ENCODE measurements at places on chromosomes 11 and 22.

DNA sequence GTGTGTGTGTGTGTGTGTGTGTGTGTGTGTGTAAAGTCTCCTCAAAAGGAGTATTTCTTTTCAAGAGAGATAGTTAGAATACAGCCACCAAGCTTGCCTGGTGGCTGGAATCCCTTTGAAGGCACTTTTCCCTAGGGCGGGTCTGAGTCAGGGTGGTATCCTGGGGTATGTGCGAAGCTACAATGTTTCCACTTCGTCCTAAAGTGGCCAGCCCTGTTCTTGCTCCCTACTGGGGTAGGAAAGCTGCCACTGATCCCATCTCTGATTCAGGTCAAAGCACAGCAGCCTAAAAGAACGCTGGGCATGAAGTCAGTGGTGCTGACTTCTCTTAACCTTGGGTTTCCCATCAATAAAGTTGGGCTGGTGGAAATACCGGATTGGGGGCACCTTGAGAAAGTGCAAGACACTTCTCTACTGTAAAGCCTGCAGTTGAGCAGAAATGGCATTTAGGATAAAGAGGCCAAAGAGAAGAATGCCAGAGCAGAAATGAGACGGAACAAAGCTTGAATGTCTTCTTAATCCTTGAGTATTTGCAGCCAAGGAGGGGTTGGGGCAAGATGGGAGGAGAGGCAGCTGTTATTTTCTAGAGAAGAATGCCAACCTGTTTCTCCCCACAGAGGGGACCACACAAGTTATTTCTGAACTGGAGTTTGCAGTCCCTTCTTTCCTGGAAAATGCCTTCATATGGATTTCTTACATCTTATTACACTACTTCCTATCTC lies 35.3 kb downstream of the ZNRF3 start:
- DNase-seq: no peak

GRCh38 chr11:74325649-74326645 lies 14.5 kb upstream of the P4HA3 start:
- DNase-seq: no peak

DNA sequence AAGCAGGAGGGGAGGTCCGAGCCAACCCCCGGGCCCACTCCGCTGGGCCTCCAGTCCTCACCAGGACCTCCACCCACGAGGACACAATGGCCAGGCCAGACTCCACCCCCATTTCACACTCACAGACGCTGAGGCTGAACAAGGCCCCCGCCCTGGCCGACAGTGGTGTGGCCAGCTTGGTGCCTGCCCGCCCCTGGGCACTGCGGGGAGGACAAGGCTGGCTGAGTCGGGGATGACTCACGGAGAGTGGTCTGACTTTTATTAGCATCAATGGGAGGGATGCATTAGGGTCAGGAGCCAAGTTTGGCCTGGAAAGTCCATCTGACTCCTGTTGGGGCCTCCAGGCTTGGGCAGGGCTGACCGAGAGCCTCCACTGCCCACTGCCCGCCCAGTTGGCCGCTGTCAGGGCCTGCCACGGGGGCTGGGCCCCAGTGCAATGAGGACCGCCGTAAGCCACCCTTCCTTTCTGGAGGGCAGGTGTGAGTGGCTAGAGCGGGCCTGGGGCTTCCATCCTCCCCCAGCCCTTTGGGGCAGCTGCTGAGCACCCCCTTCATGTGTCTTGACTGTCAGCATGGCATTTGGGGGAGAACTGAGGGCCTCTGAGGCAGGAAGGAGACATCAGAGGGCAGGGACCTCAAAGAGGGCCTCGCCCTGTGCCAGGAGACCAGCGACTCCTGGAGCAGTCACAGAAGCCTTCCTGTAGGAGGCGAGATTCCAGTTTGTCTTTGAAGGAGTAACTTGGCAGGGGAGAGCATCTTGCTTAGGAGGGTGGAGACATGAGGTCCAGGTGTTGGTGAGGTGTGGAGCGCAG lies 10.6 kb downstream of the TSPAN32 start:
- no peak for DNase-seq

DNA sequence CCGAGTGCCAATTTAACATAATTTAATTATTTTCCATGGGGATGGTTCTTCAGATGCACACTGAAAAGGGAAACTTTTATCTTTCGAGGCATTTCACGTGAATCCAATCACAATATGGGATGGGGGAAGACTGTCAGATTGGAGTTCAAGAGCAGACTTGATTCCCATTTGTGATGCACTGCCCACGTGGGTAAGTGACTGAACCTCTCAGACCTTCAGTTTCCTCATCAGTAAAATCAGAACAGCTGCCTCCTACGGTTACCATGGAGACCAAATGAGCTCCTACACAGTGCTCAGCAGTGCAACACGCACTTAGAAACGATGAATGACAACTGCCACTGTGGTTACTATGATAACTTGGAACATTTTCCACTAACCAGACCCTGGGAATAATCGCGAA lies 21.7 kb downstream of the KIAA0930 start:
- no peak for DNase-seq

- no peak for DNase-seq
Observed at GRCh38 chr22:46068181-46068592, 82.1 kb upstream of the PPARA start.

GRCh38 chr11:91170711-91171110 lies 947.9 kb upstream of the CHORDC1 start:
- DNase-seq: no peak

- no peak for DNase-seq
Observed at GRCh38 chr11:44467413-44467812, 98.0 kb upstream of the CD82 start.

DNA sequence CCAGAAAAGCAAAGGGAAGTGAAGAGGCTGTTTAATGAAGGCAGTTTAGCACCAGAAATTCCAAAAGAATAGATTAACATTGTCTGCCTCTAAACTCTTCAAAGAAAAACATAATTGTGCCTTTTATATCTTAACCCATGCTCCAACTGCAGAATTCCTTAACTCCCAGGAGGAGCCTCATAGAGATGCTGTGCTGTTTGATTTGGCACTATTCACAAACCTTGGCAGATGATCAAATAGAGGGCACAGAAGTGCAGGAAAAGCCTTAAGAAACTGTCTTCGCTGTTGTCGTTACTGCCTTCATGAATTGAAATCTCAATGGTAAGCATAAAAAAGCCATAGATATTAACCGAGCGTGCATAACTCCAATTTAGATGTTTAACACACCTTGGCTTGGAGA lies 124.1 kb upstream of the MPPED2 start:
- no peak for DNase-seq

GRCh38 chr11:70456921-70457532 lies 58.7 kb downstream of the CTTN start:
- DNase-seq: no peak

DNA sequence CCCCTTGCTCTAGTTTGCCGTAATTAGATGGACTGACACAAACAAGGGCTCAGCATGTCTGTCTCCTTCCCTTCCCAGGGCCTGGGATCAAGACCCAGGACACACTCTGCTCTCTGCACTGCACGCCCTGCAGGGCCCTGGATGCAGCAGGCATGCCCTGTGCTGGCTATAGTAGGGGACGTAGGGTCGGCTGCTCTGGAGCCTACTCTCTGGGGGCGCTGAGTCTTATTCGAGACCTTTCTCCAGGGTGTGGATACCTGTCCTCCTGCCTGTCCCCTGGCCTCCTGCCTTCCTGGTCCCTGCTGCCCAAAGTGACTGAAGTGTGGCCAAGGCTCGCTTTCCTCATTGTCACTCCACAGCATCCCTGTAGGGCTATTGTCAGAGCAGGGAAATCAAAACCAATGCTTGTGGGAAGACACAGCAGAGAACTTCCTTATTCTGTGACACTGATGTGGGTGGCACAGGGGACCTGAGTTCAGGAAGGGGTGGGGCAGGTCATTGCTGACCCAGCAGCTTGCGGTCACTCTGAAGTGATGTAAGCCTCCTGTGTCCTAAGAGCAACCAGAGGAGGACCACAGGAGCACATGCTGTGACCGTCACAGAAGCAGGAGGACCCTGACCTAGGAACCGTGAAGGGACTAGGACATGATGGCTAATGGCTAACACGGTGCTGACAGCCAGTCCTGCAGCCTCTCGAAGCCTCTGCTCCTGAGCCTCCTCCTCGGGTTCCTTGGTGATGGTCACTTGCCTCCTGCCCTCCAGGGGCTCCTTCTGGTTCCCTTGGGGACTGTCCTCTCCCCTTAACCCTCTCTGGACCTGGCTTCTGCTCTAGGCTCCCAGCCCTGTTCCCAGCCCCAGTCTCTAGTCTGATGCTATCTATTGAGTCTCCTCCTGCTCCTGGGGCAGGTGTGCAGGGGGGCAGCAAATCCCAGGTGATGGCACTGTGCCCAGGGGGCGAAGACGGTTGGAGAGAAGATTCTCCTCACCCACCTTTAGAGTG lies 10.3 kb downstream of the APOBEC3A start:
- no peak for DNase-seq

DNA sequence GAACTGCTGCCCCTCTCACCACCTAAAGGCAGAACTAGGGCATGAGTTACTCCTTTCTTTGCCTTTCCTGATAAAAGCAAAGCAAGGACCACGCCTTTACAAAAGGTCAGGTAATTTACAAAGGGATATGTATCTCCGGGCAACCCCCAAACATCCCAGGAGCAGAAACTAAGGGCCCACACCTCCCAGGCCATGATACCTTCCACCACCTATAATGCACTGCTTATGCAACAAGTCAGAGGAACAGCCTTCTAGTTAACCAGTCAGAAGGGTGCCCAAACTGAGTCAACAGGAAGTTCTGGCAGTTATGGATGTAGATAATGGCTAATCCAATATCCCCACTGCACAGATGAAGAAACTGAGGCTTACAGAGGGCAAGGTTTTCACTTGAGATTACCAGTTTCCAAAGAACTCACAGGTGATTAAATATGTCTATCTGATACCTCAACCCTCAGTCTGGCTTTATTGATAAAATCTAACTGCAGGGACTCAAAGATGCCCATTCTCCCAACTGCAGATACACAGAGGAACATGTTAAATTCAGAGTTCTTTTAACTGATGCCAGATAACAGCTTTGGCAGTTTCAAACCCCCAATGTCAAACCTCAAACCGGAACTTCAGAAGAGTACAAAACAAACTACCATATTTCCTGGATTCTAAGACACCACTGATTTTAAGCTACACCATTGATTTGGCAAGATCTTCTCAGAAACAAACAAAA lies 16.8 kb upstream of the CASTOR1 start:
- no peak for DNase-seq

- no peak for DNase-seq
Observed at GRCh38 chr11:73260127-73260457, 12.0 kb upstream of the P2RY6 start.

GRCh38 chr11:63919267-63920125 lies 2.5 kb upstream of the RCOR2 start:
- no peak for DNase-seq

DNA sequence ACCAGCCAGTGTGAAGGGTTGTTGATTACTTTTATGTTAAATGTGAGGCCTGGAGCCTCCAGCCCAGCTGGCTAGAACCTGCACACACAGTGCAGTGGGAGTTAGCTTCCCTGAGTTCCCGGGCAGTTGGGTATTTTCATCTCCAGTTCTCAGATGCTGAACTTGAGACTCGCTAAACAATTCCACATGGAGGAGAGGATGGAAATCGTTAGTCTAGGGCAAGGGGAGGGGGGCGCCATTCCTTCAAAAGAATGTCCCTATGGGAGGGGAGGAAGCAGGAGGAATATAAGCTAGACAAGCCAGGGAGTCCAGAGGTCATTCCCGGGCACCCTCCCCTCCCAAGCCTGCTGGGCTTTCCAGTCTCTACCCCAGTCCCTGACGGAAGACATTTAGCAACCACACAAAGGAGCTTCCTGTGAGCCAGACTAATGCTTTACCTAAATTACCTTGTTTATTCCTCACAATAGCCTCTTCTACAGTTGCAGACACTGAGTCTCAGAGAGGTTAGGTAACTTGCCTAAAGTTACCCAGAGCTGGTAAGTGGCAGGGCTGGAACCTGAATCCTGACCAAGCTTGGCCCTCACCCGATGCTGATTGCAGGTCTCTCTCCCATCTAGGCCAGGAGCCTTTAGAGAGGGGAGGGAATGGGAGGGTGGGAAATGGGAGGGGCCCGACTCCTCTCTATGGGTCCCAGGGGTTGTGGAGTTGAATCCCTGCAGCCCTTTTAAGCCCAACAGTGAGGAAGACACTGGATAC lies 1.9 kb upstream of the TSKU start:
- no peak for DNase-seq

DNA sequence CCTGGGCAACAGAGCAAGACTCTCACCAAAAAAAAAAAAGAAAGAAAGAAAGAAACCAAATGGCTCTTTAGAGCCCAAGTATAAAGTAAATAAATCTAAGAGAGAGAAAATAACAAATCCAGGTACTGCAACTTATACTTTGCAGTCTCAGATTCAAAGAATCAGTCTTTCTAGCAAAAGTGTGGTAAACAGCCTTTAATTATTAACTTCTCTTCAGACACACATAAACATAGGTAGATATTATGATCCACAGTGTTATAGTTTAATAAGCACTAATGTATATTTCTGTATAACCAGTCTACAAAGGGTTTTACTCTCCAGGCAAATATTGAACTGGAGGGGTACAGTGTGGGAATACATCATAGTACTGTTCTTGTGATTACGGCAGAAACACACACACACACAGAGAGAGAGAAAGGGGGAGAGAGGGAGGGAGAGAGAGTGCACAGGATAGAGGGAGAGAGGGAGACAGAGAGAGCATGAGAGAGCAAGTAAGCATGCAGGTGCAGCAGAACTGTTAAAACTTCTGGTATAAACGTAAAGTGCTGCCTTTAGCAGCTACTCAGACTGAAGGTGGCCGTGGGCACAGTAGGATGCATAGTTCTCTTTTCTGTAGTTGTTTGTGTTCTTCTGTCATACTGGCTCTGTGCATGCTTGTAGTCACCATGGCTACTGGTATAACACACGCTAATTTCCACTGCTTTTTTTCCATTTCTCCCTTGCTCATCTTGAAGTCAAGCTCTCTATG lies 32.3 kb downstream of the MTMR2 start:
- DNase-seq: no peak

DNA sequence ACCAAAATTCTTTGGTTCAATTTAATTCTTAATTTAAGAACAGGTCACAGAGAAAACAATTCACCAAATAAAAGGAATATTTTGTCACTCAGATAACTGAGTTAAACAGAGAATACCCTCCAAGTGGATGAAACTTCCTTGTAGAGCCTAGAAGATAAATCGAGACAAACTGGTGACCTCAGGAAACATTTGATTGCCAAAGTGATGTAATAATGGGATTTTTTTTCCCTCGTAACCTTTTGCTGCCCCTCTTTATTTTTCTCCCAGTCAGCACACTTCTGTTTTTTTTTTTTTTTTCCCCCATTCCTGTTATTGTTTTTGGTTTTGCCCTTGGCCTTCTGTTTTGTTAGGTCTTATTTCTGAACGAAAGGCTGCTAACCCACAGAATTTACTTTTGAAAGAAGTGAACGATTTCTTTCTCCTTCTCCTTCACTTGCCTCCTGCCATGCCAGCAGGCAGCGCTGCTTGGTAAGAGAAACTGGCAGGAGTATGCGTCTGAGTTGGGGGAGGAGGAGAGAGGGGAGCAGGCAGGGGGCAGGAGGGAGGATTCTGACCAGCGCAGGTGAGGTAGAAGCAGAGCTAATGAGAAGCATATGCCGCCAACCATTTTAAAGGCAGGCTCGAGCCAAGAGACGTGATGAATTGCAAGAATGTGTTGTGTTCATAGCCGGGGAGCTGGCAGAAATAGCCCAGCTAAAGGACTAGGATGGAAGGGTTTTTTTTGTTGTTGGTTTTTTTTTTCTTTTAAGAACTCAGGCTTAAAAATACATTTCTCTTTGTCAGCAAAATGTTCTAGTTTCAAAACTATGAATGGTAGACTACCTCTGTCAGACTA lies 121.9 kb upstream of the MTMR2 start:
- DNase-seq: no peak
